Endothelial cell (in vitro differentiated cells): ENCODE measurements at places on chromosomes 6 and 20.

- DNase-seq, result no peak
Observed at GRCh38 chr20:45323731-45324130, 15.6 kb upstream of the MATN4 start.

DNA sequence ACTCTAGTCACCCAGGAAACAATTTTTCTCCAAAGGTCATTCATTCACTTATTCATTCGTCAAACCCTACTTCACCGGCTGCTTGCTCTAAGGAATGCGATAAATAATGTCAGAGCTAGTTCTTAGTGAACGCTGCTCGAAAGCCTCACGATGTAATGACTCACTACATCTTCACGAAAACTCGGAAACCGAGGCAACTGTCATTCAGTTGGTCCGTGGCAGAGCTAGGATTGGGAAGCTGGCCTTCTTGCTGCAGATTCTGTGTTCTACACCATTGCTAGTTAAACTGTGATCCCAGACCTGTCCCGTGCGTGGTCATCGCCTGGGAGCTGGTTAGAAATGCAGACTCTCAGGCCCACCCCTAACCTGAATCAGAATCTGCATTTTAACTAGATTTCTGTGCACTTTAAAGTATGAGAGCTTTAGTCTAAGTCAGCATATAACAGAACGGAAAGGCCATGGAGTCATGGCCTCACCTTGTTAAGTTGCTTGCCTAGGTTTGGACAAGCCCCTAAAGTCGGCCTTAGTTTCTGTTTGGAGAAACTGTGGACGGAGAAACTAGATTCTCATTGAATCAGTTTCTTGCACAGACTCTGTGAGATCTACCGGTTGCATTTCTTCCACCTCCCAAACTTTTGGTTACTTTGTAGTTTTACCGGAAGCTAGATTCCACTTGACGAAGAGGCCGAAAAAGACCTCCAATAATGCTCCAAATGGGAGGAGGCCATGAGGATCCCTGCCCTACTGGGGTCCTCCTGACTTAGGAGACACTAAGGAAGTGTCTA is 651 bp upstream of the CCND3 start:
- no peak for DNase-seq

DNA sequence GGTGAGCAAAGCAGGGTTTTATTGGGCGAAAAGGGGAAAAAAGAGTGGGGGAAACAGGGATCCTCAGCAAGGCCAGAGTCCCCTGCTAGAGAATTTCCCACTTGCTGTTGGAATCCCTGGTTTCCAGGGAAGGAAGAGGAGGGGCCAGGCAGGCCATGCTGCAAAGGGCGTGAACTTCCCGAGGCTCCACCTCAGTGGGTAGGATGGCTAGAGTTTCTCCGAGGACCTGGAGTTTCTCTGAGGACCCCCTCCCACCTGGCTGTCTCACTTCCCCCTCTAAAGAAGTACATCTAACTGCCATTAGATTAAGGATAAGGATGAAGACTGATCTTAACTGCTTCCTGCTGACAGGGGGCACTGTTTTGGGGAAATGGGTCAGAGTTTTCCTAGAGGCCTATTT is 1239.3 kb upstream of the GJE1 start:
- DNase-seq, result no peak

GRCh38 chr6:13473768-13474165 is 13.6 kb downstream of the GFOD1 start:
- DNase-seq, result no peak

DNA sequence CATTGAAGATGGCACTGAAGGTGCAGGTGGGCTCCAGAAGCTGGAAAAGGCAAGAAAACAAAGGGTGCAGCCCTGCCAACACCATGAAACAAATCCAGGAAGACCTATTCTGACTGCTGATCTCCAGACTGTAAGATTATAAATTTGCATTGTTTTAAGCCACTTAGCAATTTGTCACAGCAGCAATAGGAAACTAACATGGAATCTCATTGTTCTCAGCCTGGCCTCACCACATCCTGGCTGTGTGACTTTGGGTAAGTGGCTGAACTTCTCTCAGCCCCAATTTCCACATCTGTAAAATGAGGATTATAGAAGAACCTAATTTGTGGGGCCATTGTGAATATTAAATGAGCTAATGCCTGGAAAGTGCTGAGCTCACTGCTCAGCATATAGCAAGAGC is 160.4 kb upstream of the MAFB start:
- DNase-seq, result no peak

GRCh38 chr20:51634877-51635276 is 92.4 kb upstream of the NFATC2 start:
- no peak for DNase-seq

GRCh38 chr20:41782730-41783406 is 164.7 kb upstream of the CHD6 start:
- DNase-seq, result no peak

DNA sequence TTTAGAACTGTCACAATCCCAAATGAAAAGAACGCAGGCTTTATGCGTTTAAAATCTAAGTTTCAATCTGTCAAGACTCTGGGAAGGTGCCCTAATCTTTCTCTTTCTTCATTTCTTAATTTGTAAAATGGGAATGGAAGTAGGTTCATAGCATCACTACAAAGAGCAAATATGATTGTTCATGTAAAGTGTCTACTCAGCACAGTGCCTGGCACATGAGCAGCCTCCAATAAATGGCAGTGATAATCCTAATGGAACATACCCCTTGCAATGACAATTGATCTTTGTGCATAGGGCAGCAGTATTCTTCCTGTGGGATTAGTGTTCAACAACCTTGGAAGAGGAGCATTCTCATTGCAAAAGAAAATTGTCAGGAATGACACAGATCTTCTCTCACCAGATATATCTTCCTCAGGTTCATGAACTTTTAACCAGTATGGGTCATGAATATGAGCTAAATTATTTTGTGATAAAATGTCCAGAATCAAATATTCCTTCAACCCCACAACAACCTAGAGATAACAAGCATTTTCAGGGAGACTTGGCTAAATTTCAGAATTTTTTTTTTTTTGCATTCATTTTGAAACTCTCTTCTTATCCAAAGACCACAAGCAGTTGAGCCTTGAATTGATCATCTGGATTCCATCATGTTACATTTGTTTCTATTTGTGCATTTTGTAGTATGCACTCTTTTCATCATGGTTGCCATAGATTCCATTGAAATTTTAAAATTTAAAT is 149.1 kb downstream of the TBX18 start:
- no peak for DNase-seq

- no peak for DNase-seq
Observed at GRCh38 chr6:25660512-25660911, 8.5 kb downstream of the SCGN start.

GRCh38 chr20:5364997-5365597 is 48.3 kb upstream of the PROKR2 start:
- no peak for DNase-seq

DNA sequence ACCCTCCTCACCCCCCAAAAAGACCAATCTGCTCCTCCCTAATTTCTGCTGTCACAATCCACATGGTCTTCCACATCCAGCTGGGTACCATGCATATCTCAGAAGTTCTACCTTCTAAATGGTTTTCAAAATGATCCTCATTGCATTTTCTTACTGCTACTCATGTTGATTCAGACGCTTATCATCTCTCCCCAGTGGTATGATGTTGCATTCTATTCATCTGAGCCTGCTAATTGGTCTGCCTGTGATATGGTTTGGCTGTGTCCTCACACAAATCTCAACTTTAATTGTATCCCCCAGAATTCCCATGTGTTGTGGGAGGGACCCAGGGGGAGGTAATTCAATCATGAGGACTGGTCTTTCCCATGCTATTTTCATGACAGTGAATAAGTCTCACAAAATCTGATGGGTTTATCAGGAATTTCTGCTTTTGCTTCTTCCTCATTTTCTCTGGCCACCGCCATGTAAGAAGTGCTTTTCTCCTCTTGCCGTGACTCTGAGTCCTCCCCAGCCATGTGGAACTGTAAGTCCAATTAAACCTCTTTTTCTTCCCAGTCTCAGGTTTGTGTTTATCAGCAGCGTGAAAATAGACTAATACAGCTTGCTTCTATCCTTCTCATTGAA is 41.4 kb upstream of the CLIC5 start:
- no peak for DNase-seq

DNA sequence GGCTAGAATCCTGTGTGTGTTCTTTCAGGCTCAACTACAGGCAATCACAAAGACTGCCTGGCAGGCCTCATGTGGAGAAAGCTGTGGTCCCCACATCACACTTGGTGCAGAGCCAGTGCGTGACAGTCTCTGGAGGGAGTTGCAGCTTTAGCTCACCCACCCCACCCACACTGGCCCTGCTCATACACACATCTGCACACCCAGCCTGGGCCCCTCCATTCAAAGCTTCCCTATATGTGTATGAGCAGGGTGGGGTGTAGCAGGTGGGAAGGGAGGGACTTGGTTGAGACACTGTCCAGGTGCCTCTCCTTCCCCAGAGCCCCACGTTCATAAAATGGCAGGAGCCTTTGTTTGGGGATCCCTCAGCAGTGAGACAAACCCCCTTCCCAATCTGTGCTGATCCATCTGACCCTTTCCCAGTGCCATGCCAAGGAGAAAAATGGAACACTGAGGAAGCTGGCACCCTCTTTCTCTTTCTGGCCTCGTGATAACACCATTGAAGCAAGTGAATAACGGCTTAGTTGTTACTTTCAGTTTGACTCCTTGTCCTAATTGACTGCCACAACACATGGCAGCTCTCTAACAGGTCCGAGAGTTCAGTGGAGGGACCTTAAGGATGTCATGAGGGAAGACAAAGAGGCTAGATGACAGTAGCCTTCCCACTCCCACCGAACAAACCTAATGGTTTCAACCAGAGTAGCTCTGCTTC is 53.8 kb upstream of the NRSN1 start:
- DNase-seq, result no peak

DNA sequence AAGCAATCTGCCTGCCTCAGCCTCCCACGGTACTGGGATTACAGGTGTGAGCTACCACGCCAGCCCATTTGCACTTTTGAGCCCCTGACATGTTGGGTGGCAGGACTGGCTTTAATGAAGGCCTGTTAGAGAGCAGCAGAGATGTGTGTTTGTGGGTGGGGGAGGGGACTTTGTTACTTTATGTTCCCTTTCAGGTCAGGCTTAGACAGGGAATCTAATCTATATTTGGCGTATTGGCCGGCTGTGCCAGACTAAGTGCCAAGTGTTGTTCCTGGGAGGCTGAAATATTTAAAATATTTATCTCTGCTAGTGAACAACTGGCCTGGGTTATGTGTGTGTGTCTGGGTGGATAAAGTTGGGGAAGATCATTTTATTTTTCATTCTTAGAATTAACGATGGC is 6.1 kb downstream of the GMPR start:
- DNase-seq, result no peak

DNA sequence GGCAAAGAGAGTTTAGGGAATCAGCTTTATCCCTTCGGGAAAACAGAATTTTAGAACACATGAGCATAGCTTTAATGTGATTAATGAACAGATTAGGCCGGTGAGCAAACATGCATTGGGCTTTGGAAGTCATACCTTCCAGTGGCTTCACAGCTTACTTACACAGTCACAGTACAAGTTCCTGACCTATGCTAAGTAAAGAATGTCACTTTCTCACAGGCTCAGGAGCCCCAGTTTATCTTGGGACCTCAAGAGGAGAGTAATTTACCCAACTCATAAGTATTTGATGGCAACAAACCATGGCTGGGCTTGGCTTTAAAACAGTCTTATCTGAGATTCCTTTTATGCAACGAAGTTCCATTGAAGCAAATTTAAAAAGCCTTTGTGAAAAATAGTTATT is 195.9 kb downstream of the AKAP7 start:
- DNase-seq, result no peak

GRCh38 chr20:51768759-51769517 is 748 bp upstream of the ATP9A start:
- DNase-seq, result no peak

DNA sequence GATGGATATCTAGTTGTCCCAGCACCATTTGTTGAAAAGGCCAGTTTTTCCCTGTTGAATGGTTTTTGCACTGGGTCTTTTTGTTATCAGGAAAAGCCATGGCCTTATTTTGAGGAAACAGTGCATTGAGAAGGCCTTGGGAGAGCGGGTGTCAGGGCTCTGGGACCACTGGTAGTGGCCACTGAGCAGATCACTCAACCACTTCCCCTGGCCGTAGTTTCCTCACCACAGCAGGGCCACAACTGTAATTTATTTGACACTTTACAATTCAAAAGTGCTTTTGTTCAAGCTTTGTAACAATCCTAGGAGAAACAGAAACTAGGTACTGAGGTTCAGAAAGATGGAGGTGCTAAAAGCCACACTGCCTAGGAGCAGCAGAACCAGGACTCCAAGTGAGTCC is 281.8 kb downstream of the GMDS start:
- no peak for DNase-seq

- DNase-seq, result no peak
Observed at GRCh38 chr20:45407783-45408645, at the start of gene DBNDD2. Gene DBNDD2, plus strand, starts transcription at chr20:45408289. Its CDS starts 179 bp downstream, at chr20:45408468.

DNA sequence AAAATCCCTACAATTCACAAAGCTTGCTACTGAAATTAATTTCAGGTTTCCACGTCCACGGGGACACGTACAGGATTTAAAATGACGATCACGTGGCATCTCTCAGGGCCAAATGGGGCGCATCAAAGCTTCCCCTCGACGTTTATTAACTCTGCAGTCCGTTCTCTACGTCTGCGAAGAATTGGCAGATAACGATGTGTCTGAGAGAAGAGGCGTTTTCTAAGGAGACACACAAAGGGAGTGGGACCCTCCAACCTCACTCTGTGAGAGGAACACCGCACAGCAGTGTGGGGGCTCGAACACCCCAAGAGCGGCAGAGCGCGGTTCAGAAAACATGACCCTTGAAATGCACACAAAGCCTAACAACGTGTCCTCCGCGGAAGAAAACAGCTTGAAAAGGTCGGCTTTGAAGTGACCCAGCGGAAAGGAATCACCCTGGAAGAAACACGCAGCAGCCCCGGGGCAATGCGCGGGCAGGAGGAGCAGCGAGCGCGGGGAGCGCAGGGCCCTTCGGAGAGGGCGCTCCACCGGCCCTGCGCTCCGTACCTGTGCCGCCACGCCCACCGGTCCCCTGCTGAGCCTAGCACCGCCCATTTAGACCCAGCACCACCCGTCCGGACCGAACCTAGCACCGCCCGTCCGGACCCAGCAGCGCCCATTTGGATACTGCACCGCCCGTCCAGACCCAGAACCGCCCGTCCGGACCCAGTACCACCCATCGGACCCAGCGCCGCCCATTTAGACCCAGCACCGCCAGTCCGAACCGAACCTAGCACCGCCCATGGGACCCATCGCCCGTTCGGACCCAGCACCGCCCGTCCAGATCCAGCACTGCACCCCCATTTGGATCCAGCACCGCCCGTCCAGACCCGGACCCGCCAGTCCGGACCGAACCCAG is 1.1 kb upstream of the AFDN start:
- peak; percentile 72 for DNase-seq

- no peak for DNase-seq
Observed at GRCh38 chr6:169883316-169883715, 131.9 kb downstream of the ERMARD start.
